ENCODE measurements at places on chromosomes 4 and X.

DNA sequence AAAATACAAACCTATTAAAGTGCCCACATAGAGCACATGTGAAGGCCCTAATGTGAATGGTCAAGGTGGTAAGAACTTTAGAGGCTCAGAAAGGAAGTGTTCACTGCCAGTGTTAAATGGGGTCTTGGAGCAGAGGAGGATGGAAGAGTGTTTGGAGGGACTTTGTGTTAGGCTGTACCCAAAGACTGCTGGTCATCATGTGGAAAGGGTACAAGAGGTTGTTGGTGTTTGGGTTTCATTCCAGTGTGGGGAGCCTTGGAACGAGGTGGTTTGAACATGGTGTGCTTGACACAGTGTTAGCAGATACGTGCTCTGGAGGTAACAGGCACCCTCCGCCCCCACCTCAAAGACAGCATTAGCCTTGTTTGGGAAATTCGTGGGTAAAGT is 73.1 kb downstream of the RAPGEF2 start:
- no peak for DNase-seq

DNA sequence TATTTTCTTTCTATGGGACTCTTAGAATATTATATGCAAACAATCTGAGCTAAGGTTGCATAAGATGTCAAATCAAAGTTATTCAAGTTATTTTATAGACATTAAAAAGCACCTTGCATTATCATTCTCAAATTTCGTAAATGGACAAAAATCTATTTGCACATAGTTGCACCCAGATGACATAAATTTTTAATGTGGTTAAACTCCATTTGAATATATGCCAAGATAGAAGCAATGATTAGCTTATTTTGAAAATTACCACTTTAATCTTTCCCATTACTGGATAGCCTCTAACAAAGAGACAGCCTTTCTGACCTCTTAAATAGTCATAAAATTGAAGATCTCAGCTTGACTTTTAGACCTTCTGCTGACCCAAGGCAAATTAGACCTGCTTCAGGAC is 386.8 kb downstream of the RAPGEF2 start:
- no peak for DNase-seq

DNA sequence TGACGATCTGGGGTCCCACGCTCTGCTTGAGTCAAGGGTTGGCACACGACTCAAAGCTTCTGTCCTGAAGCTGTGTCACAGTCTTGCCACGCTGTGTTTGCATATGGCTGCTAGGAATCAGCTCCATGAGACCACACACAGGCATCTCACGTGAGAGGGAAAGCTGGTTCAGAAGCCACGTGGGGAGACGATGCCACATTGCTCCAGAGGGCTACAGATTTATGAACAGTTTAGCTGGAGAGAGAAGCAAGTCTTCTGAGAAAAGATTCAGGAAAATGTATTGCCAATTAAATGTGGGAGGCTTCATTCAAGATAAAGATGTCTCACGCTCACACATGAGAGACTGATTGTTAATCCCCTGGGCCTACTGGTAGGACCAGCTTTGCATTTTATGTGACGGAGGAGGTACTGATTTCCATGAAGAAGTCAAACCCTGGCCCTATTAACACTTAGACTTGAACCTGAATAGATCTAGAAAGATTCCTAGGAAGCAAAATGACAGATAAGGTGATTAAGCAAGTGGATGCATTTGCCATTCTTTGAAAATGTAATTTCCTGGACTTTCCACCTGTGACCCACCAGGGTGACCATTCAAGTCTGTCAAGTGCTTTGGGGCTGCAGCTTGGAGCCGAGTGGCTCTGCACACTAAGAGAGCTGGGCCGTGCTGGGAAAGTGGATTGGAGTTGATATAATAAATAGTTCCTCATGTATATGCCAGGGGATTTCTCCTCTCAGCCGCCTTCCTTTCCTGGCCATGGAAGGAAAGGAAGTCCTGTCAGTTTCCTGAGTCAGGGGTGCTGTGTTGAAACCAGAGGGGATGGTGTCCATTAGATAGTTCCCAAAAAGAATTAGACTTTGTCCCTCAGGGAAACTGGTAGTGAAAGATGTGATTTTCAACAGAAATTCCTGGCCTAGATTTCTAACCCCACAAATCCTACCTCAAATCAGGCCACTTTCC is 29.0 kb downstream of the ENPP6 start:
- DNase-seq = peak; percentile 33

DNA sequence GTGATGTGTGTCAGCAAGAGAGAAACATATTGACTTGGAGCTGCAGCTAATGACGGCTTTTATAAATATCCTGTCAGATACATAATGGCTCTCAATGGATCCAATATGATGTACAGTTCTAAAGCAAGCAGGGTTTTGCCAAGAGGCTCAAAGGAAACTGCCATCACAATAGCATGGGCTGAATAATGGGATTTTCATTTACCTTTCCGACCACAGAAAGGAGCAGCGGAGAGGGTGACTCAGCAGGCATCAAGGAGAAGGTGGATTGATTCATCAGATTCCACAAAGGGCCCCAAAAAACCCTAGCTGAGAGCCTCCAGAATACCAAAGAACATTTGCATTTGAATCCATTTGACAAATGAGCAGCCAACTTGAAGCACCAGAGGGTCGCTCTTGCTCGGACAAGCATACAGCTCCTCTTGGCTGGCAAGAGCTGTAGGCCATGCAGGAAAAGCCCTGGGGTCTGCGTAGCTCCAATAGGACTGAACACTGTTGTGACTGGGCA is 355.7 kb upstream of the NOCT start:
- no peak for DNase-seq

DNA sequence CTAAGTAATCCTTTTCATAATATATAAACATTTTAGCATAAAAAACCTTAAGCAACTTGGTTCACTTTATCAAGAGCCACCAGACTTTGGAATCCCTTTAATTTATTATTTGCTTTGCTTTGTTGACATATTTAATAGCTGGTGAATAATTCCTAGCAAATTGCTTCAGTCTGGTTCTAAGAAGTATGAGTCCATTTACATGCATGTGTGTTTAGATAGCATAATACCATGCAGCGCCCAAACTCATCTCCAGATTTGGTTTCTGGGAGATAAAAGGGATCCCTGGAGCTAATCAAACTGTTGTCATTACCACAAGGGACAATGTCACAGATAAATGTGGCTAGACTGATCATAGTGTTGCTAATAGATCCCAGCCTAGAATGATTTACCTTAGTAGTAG is 111.8 kb downstream of the TMEM144 start:
- no peak for DNase-seq

GRCh38 chr4:26050212-26050643 is 136.2 kb downstream of the SMIM20 start:
- peak; percentile 86 for DNase-seq

GRCh38 chr4:169228076-169228475 is 42.7 kb downstream of the SH3RF1 start:
- no peak for DNase-seq

- DNase-seq = no peak
Measured at GRCh38 chr4:136750897-136751296, 781.4 kb downstream of the PCDH18 start.

- DNase-seq = no peak
Measured at GRCh38 chr4:170938588-170938987, 848.8 kb upstream of the AADAT start.

GRCh38 chr4:82747686-82748575 is 50.7 kb downstream of the SCD5 start:
- DNase-seq = no peak

GRCh38 chr4:8639021-8639420 is 46.5 kb downstream of the CPZ start:
- DNase-seq = no peak

DNA sequence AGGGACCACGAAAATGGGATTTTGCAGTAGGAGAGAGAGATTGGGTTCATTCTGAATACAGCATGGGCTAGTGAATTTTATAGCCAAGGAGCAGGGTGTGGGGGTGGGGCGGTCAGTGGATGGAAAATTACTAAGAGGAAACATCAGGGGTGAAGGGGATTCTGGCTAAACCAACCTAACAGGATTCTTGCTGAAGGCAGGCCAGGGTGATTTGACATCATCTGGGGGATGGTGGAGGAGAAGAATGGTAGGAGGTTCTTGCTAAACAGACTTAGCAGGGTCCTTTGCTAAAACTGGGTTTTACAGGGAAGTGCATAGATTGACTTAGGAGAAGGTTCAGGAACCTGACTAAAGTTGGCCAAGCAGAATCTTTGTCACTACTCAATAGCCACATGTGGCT is 91.9 kb downstream of the DNAAF6 start:
- DNase-seq = no peak

DNA sequence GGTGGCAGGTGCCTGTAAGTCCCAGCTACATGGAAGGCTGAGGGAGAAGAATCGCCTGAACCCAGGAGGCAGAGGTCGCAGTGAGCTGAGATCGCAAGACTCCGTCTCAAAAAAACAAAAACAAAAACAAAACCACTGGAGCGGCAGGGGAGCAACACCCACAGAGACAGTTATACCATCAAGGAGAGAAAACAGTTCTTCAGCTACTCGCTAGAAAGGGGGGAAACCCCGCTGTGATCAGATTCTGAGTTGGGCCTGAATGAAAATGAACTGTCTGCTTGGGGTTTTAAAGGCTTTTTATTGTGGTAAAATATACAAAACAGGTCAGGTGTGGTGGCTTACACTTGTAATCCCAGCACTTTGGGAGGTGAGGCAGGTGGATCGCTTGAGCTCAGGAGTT is 16.8 kb upstream of the IRAK1 start:
- no peak for DNase-seq

- DNase-seq = no peak
Measured at GRCh38 chr4:110666030-110666429, 43.2 kb upstream of the PITX2 start.

DNA sequence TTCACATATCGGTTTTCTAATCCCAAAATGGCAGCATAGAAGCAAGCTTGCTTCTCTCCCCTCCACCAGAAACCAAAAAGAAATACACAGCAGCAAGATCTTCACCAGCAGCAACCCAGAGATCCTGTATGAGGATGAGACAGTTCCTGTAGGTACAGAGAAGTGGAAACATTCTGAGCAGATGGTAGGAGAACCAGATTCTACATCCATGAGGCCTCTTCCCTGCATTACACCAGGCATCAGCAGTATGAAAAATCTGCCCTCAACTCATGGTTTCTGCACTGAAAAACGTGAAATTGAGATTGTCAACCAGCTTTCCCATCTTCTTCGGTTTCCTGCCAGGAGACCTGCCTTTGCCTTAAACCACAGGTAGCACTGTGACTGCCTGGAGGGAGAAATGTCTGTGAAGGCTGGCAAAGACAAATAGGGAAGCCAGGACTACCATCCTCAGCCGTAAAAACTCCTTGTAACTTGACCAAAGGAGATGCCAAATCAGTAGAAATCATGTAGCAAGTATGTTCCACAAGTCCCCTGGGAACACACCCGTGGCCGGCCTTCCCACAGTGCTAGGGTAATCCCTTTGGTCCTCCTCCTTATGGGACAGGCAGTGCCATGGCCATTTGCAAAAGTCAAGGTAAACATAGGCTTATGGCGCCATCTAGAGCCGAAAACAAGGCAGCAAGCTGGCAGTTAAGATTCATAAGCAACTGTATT is 24.0 kb upstream of the MTHFD2L start:
- peak; percentile 87 for DNase-seq

- DNase-seq = no peak
Measured at GRCh38 chrX:39595977-39596376, 501.8 kb downstream of the BCOR start.

- no peak for DNase-seq
Measured at GRCh38 chrX:31909850-31910572, 838.2 kb upstream of the FTHL17 start.

- DNase-seq = no peak
Measured at GRCh38 chr4:180512801-180513475, 1730.3 kb upstream of the TENM3 start.

DNA sequence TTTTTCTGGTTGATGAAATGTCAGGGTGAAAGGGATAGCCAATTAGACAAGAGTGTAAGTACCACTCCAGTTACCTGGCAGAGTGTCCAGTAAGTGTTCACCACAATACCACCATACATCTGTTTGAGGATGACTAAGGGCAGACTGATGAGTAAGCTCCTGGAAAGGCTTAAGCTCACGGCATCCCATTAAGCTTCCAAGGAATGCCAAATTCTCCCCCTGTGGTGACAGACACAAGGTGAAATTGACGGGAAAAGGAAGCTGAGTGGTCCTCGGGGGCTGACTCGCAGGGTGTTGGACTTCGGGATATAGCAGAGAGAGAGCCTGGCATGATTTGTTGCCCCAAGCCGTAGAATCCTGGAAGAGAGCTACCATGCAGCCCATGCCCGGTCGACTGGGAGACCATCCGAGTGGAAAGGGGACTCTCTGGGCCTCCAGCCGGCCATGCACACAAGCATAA is 7.6 kb upstream of the BST1 start:
- DNase-seq = no peak

- no peak for DNase-seq
Measured at GRCh38 chr4:100823993-100824323, 306.1 kb upstream of the EMCN start.

DNA sequence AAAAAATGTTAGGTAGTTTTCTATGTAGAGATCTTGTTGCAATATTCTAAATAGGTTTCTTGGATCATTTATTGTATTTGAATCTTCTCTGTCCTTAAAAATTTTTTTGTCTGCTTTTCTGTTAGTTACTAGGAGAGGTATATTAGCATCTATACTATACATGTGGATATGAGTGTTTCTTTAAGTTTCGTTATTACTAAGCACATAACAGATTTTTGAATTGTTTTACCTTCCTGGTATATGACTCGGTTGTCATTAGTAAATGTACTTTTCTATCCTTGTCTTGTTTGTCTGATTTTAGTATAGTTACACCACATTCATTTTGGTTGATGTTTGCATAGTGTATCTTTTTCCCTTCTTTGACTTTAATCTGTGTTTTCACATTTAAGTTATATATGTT is 20.2 kb downstream of the PYURF start:
- no peak for DNase-seq

GRCh38 chr4:57091657-57092162 is 18.5 kb downstream of the IGFBP7 start:
- DNase-seq = no peak

GRCh38 chrX:13605611-13606010 is 36.2 kb downstream of the EGFL6 start:
- DNase-seq = no peak

- DNase-seq = no peak
Measured at GRCh38 chrX:56804867-56805266, 75.8 kb downstream of the NBDY start.

DNA sequence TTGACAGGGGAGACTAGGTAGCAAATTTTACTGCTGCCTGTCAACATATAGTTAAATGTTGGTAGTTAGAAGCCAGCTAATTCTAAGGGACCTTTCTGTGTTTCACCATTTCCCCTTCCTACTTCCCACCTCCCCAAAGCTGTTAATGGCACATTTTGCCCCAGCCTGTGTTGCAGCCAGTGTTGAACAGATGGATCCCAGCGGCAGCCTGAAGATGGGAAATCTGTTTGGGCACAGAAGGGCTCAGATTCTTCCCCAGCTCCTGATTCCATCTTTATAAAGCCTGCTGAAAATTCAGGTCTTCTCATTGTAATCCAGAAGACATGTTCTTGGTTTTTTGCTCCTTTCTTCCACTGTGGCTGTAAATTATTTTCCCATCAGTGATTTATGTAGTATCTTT is 89.0 kb downstream of the SPRY1 start:
- no peak for DNase-seq

- no peak for DNase-seq
Measured at GRCh38 chrX:88903989-88904718, 157.1 kb downstream of the CPXCR1 start.

GRCh38 chrX:19628011-19628575 is 112.8 kb upstream of the MAP3K15 start:
- no peak for DNase-seq
